ENCODE measurements at places on chromosomes 4 and X. TPM values are rescaled to one million over a fixed set of nuclear protein-coding genes. Genes with fewer than 3 reads are reported as not detected.

UXT gene
- 133 TPM for polyA plus RNA-seq

ARHGEF6 gene
- polyA plus RNA-seq: 11.2 TPM

ZNF630 gene
- 3.2 TPM for polyA plus RNA-seq

DNA sequence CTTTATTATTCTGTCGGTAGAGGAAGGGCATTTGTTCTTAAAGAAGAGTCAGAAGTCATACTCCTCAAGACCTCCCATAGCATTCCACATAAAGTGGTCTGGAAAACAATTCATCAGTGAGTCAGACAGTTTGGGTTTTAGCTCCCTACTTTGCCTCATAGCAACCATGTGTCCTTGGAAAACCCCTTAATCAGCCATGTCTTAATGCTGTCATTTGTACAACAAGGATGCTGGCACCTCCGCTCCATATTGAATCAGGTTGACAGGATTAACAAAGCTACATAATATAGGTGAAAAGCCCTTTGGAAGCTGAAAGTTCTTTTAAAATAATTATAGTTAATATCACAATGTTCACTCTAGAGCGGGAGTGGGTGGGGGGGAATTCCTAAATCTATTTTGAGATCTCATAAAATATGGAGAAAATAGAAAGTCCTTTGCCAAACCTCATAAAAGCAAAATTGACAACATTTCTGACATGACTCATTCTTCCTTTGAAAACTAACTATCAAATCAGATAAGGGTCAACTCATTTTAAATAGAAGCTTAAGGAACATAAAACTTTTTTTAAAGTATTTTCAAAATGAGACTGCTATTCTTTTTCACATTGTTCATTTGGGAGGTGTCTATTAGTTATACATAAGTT, 37.3 kb upstream of the GUCY1A1 start:
- DNase-seq: no peak

DNA sequence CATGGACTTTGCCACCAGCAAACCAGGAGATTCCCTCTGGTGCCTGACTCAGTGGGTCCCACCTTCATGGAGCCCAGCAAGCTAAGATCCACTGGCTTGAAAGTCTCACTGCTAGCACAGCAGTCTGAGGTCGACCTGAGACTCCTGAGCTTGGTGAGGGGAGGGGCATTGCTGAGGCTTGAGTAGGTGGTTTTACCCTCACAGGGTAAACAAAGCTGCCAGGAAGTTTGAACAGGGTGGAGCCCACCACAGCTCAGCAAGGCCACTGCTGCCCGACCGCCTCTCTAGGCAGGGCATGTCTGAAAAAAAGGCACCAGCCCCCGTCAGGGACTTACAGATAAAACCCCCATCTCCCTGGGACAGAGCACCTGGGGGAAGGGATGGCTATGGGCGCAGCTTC, 28.1 kb downstream of the FAM9A start:
- no peak for DNase-seq

GRCh38 chrX:30657196-30658161, 4.3 kb downstream of the GK start:
- DNase-seq: no peak
